Panc1 (cell line): ENCODE measurements at places on chromosomes 11 and 22.

GRCh38 chr11:62024936-62025486 lies 57.6 kb upstream of the FTH1 start:
- no peak for DNase-seq

- no peak for DNase-seq
Observed at GRCh38 chr22:20432244-20432686, 5.4 kb downstream of the SCARF2 start.

DNA sequence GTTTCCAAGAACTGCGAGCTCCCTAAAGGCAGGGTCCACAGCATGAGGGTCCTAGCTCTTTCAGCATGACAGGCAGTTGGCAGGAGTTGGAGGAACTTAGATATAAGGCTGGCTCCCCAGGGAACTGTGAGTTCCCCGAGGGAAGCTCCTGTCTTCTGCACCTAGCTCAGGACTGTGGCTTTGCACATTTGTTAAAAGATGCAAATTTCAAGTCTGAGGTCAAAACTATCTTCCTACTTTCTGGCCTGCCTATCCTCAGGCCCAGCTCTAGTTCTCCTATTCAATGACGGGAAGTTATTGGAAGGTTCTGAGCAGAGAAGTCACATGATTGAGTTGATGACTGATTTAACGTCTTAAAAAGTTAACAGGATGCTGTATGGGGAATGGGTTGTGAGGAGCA lies 11.7 kb upstream of the UCP3 start:
- no peak for DNase-seq

DNA sequence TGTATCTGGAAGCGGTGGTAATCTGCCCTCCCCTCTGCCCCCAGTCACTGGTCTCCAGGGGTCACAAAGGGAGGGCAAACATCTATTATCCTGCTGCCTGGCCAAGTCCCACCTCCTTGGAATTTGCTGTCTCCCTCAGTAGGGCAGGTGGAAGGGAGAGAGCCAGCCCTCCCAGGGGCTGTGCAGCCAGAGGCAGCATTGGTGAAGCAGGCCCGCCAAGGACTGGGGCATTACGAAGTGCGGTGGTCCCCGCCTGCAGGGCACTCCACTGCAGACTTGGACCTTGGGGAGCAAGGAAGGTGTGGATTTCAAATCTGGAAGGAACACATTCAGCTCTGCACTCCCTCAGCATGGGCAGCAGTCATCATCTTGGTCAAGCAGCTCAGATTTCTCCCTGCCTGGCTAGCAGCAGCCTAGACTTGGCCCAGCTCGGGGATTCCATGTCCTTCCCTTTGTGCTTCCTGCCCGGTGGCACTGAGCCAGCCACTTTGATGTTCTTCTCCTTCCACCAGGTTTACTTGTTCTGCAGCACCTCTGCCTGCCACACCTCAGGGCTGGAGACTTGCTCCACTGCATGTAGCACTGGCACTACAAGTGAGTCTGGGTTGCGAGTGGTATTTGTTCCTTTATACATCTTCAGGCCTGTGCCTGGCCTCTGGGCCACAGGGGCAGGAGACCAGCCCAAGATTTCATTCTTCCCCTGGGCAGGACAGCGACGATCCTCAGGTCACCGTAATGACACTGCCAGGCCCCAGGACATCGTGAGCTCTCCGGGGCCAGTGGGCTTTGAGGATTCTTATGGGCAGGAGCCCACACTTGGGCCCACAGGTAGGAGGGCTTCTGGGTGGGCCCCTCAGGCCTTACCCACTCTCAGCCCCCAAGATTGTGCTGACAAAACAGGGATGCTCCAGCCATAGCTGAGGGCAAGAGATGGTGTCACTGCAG lies 7.4 kb downstream of the ZP1 start:
- no peak for DNase-seq

GRCh38 chr11:1668911-1669473 lies 28.0 kb upstream of the KRTAP5-6 start:
- no peak for DNase-seq

- DNase-seq, result no peak
Observed at GRCh38 chr11:34348919-34349318, 8.9 kb downstream of the ABTB2 start.

GRCh38 chr11:78851878-78852586 lies 277.4 kb upstream of the NARS2 start:
- no peak for DNase-seq

GRCh38 chr22:20238536-20238900 lies 29.6 kb downstream of the RTN4R start:
- DNase-seq, result no peak

- DNase-seq, result no peak
Observed at GRCh38 chr11:59289356-59290181, 69.1 kb upstream of the OR5AN1 start.

- DNase-seq, result no peak
Observed at GRCh38 chr11:67256477-67257135, 9.7 kb upstream of the GRK2 start.

- peak; percentile 7 for DNase-seq
Observed at GRCh38 chr22:33000342-33001280, 57.6 kb downstream of the SYN3 start.

DNA sequence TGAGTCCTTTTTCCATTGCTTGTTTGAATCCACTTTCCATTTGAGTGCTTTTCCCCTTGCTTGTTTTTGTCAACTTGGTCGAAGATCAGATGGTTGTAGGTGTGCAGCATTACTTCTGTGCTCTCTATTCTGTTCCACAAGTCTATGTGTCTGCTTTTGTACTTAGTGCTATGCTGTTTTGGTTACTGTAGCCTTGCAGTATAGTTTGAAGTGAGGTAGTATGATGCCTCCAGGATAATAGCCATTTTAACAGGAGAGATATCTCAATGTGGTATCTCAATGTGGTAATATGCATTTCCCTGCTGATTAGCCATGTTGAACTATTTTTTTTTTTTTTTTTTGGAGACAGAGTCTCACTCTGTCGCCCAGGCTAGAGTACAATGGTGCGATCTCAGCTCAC lies 16.7 kb downstream of the ACRV1 start:
- DNase-seq, result no peak

- DNase-seq, result no peak
Observed at GRCh38 chr11:26330262-26330661, 1.7 kb upstream of the ANO3 start.

- no peak for DNase-seq
Observed at GRCh38 chr11:118305726-118306125, 1.2 kb downstream of the CD3E start.
